Right renal cortex interstitium (tissue), 3 donors: ENCODE measurements at places on chromosomes 2 and 18.

DNA sequence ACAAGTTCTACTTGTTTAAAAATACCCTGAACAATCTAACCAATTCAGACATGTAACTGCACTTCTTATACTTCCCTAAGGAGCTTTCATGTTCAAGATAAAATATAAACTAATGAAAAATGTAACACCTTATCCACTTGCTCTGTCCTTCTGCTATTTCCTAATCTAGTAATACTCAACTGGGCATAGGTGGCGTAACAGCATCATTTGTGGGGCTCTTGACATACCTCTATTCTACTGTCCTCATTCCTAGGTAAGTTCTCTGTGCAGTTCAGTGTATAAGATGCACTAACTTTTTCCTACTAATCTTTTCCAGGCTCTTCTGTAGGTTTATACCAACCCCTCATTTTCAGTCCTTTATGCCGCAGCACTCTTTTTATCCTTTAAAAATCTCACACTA lies 36.7 kb downstream of the PRKD3 start:
- DNase-seq, result no peak

DNA sequence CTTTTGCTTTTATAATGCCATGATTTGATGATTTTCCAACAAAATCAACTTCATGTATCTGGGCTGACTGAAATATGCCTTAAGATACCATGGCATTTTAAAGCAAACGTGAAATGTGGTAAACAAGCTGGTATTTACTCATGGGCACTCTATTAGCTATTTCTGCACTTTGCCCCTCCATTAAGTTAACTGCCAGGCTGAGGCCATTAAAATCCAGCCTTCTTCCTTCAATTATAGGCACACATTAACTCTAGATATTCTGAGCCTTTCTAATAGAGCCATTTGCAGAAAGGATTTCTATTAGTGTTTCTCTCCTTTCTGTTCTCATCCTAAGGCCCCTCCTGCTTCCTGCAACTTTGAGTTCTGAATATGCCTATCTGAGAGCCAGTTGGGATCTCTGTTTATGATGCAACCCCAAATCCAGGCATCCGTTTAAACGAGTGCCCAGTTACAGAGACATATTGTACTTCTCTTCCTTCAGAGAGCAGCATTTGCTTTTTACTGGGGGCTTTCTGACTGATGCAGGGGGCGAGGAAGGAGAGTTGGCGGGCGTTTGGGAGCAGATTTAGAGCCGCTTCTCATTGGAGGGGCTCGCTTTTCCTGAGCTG lies 1.6 kb upstream of the KCNJ3 start:
- no peak for DNase-seq

DNA sequence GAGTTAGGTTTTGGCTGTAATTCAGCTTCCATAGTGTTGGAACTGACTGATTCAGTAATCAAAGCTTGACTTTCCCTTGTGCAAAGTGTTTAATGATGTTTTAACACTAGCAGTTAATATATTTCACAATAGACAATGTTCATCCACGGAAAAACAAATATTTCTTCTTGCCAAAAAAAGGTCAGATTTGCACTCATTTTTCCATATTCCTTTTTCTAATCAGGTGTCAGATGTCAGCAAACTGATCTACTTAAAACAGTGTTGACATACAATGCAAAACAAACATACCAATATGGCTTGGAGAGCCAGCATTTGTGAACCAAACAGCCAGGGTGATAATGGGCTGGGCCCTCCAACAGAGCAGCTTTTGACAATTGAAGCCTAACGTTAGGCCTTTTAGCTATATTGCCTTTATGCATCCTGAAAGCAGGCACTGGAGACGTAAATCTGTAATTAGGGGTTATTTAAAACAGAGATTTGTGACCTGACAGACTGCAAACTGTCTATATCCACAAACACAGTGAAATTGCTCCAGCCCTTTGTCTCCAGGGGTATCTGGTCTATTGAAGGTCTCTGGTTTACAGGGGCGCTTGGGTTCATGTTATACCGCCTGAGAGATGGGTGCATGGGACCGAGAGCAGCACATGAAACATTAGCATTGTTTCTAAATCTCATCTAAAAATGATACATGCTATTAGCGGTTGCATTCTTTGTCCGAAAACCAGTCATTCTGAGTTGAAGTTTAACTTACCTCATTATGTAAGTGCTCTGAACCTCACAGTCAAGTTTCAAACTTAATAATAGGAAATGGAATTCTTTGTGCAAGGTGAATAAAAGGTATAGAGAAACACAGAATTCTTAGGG lies 7.1 kb upstream of the CDCA7 start:
- DNase-seq, result no peak

GRCh38 chr2:226911932-226912331 lies 76.1 kb downstream of the RHBDD1 start:
- no peak for DNase-seq

- DNase-seq, result no peak
Measured at GRCh38 chr2:66579186-66580126, 144.5 kb downstream of the MEIS1 start.
